ENCODE measurements at places on chromosomes 13 and 19.

- DNase-seq: no peak
Measured at GRCh38 chr13:109816112-109816807, 29.9 kb upstream of the IRS2 start.

DNA sequence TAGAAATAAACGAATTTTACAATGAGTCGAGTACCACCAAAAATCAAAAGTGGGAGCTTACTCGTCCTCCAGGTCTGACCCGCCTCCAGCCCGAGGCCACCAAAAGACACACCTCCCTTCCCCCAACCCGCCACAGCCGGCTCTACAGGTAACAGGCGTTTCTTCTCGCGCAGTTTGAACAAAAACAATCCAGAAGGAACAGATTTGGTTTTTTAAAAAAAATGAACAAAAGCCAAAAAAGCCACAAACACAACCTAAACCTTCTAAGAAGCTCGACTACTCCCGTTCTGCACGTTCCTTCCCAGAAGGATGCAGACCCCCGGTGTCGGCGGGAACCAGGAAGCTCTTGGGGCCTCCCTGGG, 671 bp downstream of the ZDHHC20 start:
- no peak for DNase-seq

GRCh38 chr13:23506807-23507291, 63.4 kb upstream of the TNFRSF19 start:
- no peak for DNase-seq

DNA sequence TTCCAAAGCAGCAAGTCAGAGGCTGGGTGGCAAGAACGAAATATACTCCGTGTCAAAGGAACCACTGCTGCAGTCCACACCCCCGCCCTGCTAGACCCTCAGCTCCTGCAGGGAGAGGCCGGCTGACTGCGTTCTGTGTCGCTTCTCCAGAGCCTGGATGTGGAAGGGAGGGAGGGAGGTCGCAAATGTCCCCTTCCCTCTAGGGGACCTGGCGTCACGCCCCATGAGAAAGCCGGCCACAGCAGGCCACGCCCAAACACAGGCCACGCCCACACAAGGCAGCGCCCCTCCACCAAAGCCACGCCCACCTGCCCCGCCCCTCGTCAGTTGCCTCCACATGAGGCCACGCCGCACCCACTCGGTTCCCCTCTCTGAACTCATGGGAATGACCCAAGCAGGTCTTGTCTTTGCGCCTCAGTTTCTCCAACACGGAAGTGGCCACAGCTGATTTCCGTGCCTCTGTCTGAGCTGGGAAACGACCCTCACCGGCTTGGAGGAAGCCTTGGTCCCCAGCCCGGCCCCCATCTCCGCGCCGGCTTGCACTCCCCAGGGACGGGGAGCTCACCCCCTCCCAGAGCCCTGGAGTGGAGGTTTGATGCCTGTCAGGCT, 38.4 kb upstream of the TCF3 start:
- DNase-seq: no peak

DNA sequence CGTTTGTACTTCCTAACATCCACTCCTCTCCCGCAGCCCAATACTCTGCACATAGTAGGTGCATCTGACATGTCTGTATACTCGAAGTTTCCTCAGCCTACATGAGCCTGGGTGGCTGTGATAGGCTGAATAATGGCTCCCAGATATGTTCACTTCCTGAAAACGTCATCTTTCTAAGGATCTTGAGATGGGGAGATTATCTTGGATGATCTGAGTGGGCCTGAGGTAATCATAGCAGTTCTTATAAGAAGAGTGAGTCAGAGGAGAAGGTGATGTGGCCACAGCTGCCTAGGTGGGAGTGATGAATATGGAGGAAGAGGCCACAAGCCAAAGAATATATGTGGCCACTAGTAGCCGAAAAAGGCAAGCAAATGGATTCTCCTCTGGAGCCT, 84.2 kb downstream of the AKAP11 start:
- no peak for DNase-seq

GRCh38 chr13:79995334-79995733, 345.6 kb downstream of the SPRY2 start:
- DNase-seq: no peak

DNA sequence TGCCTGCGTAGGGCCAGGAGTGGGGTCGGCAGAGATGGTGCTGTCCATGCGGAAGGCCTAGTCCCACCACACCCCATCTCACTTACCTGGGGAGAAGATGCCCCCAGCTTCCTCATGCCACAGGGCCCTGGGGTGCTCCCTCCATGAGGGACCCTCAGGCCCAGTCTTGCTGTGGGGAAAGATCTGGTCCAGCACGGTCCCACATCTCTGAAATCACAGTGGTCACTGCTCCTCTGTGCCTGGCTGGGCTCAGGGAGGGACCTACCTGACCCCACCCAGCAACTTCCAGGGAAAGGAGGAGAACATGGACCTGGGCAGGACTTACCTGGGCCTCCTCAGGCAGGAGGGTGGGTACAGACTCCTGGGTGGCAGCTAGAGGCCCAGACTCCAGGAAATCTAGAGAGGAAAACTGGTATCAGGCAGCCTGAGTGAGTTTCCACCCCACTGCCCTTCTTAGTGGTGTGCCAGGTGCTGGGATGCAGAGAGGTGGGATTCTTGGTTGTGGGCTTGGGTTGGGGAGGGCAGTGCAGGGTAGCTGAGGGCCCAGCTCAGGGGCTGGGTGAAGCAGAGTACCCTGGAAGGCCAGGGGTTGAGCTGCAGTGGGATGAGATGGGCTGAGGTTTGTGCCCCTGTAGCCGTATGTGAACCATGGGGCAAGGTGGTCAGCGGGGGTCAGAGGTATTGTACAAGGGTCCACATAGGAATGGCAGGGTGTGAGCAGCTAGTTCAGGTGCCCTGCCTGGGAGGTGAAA, 3.8 kb downstream of the MZF1 start:
- DNase-seq: no peak

DNA sequence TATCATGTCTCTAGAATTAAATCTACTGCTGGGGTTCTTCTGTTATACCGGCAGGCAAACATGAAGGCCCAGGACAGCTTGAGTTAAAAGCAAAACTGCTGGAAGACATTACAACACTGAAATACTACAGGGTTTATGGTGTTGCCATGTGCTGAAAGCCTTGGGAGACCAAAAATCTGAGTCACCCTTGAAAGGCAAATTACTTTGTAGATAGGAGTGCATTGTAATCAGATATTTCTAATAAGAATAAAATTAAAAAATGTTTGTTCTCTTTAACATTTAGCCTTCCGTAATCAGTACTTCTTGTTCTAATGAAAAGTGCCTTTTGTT, 181.3 kb downstream of the PCDH9 start:
- DNase-seq: no peak

GRCh38 chr13:50078895-50079654, 63.8 kb downstream of the KCNRG start:
- no peak for DNase-seq

DNA sequence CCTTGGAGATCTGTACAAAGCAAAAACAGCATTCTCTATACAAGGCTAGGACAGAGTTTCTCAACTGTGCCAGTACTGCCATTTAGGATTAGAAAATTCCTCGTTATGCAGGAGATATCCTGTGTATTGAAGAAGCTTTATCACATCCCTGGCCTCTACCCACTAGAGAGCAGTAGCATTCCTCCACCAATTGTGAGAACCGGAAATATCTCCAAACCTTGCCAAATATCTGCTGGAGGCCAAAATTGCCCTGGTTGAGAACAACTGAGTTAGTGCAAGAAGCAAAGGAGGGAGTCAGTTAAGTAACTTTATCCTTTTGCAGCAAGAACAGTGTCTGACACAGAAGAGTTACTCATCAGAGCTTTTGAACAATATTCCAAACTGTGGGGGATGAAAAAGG, 16.2 kb upstream of the FREM2 start:
- no peak for DNase-seq

DNA sequence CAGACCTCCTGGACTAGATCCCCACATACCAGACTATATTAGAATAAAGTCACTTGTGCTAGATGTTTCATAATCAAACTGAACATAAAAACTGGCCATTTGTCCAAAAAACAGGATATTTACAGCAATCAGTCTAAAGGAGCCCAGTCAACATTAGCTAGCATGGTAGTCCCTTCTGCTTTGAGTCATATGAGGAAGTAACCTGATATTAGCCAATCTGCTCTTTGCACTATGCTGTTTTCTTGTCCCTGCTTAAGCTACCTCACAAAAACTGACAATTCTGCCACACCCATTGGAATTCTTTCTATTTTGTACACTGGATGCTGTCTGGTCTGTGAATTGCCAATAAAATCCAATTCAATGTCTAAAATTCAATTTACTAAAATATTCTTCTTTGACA, 1824.2 kb downstream of the OLFM4 start:
- DNase-seq: no peak

- DNase-seq: no peak
Measured at GRCh38 chr19:19487950-19488874, 27.1 kb downstream of the TSSK6 start.

GRCh38 chr13:95193509-95194230, 107.6 kb downstream of the ABCC4 start:
- no peak for DNase-seq

- DNase-seq: no peak
Measured at GRCh38 chr19:16671652-16672274, 10.8 kb downstream of the TMEM38A start.

DNA sequence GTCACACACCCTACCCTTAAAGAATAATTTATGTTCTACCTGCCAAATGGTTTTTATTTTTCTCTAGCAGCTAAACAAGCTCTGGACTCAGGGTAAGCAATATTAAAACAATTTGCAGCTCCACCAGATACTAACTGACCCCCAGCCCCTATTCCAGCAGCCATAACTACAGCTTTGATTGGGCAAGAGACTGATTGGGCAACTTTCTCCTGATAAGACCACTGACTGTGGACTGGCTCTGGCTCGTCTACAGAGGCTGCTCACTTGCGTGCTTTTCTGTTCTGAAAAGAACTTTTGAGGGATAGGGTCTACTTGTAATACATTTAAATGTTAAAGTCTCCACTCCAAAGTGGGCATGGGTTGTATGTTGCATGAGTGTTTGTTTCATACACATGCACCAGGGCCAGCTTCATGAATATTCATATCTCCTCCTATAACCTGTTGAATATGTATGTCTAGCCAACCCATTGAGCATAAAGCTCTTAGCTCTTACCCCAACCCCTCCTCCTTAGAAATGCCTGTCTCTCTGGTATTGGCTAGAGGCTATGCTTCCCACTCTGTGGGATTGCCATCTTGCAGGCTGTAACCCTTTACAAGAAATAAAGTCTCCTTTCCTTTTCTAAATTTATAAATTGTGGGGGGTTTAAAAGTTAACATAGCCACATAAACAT, 19.9 kb downstream of the OR7A5 start:
- DNase-seq: no peak

DNA sequence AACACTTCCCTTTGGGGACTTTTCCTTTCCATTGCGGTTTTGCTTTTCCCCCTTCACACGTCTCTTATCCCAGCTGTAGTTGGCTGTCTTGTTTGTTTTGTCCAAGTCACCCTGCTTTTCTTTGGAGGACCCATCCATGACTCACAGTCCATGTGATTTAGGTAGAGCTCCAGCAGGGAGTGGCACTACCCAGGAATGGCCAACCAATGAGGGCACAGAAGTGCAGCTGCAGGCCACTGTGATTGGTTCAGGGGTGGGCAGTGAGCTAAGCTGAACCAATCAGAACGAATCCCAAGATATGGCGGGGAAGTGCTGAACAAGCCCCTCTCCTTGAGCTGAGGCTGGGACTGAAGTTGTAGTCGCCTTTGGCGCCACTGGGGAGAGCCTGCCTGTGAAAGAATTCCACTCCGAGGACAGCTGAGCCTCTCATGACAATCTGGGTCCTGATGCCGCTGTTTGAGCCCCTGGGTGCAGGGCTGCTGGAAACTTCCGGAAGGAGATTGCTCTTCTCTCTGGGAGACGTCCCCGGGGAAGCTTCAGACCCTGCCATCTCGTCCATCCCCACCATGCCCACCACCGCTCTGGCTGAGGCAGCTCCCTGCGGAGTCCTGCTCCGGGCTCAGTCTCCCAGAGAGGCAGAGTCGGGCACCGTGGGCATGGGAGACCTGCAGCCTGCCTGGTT, 62.9 kb upstream of the URI1 start:
- DNase-seq: no peak

GRCh38 chr13:30257468-30258099, 49.8 kb downstream of the KATNAL1 start:
- DNase-seq: no peak

DNA sequence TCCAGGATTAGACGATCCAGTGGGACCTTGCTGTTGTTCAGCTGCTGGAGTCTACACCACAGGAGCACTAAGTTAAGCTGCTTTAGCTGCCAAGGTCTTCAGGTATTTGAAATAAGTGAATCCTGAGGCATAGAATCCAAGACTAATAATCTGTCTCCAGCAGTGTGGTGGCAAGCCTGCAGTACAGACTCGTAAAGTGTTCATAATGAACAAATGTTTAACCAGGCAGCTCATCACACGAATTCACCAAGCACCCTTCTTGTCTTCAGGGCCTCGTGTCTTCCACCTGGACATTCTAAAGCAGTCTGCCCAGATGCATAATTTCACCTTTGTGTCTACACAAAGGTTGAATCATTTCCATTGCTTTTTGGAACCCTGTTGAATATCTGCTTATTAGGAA, 5.3 kb downstream of the ATP11A start:
- no peak for DNase-seq

- no peak for DNase-seq
Measured at GRCh38 chr13:23455401-23456185, 22.1 kb upstream of the SACS start.

GRCh38 chr19:57052081-57052480, 67.7 kb upstream of the USP29 start:
- DNase-seq: no peak

GRCh38 chr13:92500192-92500591, 726.4 kb upstream of the GPC6 start:
- no peak for DNase-seq

DNA sequence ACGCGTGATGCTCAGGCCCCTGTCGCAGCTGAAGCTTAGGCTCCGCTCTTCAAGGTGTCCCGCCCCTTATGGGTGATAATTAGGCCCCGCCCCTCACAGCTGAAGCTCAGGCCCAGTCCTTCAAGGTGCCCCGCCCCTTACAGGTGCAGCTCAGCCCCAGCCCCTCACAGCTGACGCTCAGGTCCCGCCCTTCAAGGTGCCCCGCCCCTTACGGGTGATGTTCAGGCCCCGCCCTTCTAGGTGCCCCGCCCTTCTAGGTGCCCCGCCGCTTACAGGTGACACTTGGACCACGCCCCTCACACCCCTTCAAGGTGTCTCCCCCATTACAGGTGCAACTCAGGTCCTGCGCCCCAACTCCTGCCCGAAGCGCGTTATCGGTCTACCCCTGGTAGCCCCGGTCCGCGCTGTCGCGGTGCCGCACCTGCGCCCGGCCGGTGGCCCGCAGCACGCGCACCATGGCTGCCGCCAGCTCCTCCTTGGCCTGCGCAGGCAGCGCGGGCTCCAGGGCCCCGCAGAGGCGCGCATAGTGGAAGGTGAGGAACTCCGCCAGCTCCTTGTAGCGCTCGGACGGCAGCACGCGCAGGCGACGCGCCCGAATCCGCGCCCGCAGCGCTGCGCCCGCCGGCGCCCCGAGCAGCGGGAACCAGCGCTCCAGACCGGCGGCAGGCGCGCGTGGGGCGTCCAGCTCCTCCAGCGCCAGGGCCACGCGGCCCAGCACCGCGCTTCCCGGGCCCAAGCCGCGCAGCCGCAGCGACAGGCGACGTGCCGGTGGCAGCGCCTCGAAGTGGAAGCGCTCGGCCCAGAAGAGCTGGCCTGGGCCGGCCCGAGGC, 7.3 kb downstream of the RASAL3 start:
- peak; percentile 4 for DNase-seq
